Thoracic aorta (tissue), 2 donors: ENCODE measurements at places on chromosomes 7 and 10. TPM values are rescaled to one million over a fixed set of nuclear protein-coding genes. Genes with fewer than 3 reads are reported as not detected.

Gene CYP2E1
- total RNA-seq, result 2.9 TPM

Gene MYL10
- total RNA-seq, result not detected

Gene CTNNA3
- 1.2 TPM for total RNA-seq

Gene MPP7
- total RNA-seq, result 28.2 TPM

Gene FASTK
- 110 TPM for total RNA-seq

Gene C1GALT1
- total RNA-seq, result 42.3 TPM

Gene WEE2
- not detected for total RNA-seq

Gene PNLIP
- total RNA-seq, result not detected

Gene CALD1
- total RNA-seq, result 1,038 TPM

Gene PRLHR
- not detected for total RNA-seq

Gene PSMC2
- total RNA-seq, result 85.8 TPM

Gene NEUROG3
- 2.8 TPM for total RNA-seq

Gene SMIM30
- total RNA-seq, result 23.7 TPM

Gene SRRM3
- 4.3 TPM for total RNA-seq

Gene WNT16
- total RNA-seq, result not detected

Gene ZNF722
- not detected for total RNA-seq

Gene CDK14
- 14.6 TPM for total RNA-seq

Gene CYP26C1
- total RNA-seq, result 0.35 TPM

Gene HHEX
- 10.9 TPM for total RNA-seq

Gene STAG3
- total RNA-seq, result 0.56 TPM

Gene CDNF
- total RNA-seq, result 2.5 TPM

Gene ZPBP
- total RNA-seq, result not detected

Gene GIMAP1
- 7.8 TPM for total RNA-seq

Gene AGR2
- total RNA-seq, result 25.2 TPM

Gene HTRA1
- 282 TPM for total RNA-seq
